ENCODE measurements at places on chromosomes 2 and 18. TPM values are rescaled to one million over a fixed set of nuclear protein-coding genes. Genes with fewer than 3 reads are reported as not detected.

DNA sequence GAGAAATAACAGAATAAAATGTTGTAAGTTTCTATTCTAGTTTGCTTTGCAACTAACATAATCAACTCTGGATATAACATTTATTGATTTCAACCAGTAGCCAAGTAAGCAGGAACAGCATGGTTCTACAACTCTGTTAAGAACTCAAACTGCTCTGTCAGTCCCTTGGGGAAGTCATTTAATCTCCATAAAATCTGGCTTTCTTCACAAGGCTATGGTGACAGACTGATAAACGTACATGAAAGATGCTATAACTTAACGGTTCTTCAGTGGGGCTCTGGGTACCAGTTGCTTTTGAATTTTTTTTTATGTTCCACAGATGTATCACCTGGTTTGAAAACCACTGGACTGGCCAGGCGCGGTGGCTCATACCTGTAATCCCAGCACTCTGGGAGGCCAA, 10.3 kb downstream of the PSME4 start:
- no peak for DNase-seq

GRCh38 chr18:567122-567521, 13.1 kb upstream of the CETN1 start:
- DNase-seq: no peak

SERPINB5 gene
- total RNA-seq: 64.9 TPM

DNA sequence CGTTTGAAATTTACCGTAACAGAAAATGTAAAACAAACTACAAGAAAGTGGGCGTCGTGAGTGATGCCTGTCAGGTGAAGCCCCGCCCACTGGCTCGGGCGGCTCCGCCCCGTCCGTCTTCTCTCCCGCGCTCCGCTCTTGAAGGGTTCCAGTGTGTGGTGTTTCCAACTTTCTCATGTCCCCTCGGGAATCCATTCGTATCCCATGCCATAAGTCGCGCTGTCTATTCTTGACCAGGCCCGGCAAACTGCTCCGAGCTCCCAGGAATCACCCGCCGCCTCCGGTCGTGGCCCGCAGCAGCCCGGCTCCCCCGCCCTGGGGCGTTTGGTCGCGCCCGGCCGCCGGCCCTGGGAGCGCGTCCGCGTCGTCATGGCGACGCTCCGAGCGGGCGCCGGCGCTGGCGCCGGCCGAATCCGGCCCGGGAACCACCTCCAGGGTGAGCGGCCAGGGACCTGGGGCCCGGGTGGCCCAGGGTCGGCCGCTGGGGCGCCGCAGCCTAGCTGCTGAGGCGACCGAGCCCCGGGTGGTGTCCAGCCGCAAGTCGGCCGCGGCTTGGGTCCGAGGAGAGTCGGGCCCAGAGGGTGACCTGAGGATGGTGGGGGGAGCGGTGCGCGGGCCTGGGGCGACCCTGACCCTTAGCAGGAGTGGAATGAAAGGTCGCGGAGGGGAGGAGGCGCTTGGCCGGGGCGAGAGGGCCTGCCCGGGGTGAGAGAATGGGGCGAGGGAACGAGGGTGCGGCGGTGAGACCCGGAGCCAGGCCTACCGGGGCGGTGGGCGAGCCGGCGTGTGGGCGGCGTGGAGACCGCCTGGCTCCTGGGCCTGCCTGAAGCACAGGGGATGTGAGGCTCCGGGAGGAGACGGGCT, at the start of gene CFAP221:
TSS of gene CFAP221 (plus strand) at position 375 of the 864 bp plus-strand sequence. CDS start 1,683 bp downstream, outside the sequence.
- DNase-seq: peak; percentile 51

DNA sequence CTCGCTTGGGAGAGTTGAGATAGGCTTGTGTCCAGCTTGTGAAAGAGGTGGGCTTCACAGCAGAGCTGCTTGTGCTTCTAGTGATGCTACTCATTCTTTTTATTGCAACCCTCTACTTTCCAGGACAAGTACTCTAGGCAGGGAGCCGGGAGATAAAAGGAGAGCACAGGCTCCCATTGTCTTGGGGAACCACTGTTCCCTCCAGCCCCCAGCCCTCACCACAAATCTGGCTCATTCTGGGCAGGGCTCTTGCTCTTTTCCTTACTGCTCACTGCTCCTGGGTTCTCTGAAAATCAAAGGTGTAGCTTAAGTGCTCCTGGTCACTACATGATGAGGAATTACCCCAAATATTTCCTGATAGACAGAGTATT, 81.4 kb downstream of the CABYR start:
- no peak for DNase-seq

FAM228A gene
- not detected for total RNA-seq

- no peak for DNase-seq
Observed at GRCh38 chr2:205994344-205994743, 91.6 kb downstream of the INO80D start.

CNTNAP5 gene
- not detected for total RNA-seq

Data from NCI-H460 (cell line).